Panc1 (cell line): ENCODE measurements at places on chromosomes 2 and 18. TPM values are rescaled to one million over a fixed set of nuclear protein-coding genes. Genes with fewer than 3 reads are reported as not detected.

DNA sequence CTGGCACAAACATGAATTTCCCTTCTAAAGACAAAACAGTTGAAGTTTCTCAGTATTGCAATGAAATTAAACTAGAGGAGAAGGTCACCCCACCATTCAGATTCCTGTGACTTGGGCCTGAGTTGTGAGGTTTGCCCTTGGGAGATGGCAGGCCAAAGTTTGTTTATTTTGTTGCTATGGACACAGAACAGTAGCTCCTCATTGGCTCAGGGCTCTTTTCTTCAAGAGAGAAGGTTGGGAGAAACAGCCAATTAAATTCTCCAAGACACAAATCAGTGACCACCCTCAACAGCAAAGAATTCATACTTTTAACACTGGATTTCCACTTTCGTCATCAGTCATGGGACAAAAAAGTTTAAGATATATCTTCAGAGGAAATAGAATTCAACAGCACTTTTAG lies at the start of gene FLACC1:
FLACC1 (minus strand) TSS at position 125 of the 400 bp plus-strand sequence. CDS start 5,941 bp downstream, outside the sequence.
- DNase-seq, result no peak

DNA sequence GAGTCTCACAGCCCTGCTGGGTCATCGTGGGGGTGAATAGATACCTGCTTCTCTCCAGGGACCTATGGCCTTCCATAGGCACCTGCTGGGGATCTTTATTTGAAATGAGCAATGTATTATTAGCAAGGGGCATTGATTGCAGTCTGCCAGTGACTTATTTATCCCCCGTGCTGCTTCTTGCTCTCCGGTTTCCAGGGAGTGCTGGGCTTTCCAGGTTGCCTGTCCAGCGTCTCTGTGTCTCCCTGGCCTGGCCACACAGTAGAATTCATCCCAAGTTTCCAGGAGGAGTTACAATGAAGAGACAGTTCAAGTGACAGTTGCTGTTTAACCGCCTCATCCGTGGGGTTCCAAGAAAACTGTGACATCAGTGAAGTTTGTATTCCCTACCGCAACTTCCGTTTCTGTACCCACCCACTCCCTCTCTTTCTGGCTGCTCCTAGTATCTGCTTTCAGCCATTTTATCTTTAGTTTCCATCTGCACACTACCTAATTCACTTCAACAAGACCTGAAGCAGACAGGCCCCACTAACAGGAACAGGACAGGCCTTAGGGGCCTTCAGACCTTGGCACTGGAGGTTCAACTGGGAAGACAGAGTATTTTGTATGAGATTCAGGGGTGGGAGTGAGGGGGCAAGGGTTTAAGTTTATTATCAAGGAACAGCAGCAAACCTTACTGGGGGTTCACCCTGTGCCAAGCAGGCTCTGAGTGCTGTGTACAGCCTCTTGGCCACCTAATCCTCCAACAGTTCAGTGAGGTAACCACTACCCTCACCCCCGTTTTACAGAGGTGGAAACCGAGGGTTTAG lies 134.8 kb downstream of the PRKCE start:
- DNase-seq, result no peak

DNA sequence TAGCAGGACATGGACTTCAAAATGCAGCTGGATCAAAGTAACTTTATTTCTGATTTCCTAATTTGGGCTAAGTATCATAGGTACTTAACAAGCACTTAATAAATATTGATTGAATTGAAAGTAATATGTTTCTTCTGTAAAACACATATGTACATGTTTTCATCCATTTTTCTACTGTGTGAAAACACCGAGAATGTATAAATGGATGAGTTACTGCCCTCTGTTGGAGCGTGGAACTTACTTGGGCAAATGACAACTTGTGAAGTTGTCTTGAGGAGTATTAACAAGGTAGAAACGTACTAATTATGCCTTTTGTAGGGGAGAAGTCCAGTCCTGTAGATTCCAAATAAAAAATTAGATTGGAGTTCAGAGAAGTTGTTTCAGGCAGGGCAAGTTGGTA lies 87.2 kb downstream of the PHLPP1 start:
- DNase-seq, result no peak

DNA sequence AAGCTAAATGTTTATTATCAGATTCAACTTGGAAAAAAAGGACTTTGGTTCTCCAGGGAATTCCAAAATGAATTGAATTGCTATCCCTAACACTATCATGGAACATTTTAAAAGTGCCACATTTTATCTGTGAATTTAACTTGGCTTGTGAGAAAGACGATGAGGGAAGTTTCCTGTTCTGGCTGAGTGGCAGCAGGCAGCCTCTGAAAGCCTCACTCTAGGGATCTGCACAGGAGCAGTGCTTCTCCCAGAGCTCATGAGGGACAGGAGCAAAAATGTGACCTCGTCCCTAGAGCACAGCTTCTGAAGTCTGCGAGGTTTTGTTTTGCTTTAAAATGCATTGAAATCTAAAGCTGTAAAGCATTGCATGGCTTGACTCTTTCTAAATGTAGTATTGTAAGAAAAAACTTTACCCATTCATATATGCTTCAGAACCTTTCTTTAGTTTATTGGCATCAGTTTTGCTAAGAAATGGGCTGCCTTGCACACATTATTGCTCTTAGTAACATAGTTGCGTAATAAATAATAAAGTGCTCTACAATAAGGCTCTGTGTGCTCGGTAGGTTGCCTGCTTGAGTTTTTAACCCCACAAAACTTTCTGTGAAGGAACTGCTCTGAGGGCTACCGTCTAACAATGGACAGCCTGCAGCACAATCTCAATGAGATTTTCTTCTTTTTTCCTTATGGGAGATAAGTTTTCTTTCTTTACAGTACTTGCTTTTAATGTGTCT lies 136.2 kb upstream of the CDCA7 start:
- no peak for DNase-seq

DNA sequence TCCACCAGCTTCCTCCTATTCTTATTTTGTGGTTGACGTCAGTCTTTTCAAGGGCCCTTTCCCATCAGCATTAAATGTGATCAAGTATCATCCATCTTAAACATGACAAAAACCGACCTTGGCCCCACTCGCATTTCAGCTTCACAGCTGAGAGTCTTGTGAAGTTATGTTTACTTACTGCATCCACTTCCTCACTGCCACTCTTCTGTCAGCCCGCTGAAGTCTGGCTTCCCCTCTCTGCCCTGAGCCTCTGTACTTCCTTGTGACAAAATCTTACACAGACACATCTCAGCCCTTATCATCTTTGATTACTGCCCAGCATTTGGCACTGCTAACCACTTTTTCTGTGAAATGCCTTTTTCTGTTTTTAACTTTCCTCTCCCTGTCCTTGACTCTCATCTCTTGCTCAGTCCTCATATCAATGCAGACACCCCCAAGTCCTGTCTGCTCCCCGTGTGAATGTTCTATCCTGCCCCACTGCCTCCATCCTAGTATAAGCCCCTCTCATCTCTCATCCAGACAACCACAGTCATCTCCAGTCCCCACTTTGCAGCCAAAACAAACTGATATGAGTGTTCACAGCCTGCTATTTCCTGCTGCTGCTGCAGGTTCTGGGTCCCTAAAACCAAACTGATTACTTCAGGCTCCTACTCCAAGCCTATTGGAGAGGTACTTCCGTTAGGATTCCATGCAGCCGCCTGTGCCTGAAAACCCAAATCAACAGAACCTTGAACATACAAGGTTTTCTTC lies 31.4 kb downstream of the FOSL2 start:
- no peak for DNase-seq

GRCh38 chr2:240386326-240386725 lies 49.1 kb upstream of the GPC1 start:
- DNase-seq, result no peak

DNA sequence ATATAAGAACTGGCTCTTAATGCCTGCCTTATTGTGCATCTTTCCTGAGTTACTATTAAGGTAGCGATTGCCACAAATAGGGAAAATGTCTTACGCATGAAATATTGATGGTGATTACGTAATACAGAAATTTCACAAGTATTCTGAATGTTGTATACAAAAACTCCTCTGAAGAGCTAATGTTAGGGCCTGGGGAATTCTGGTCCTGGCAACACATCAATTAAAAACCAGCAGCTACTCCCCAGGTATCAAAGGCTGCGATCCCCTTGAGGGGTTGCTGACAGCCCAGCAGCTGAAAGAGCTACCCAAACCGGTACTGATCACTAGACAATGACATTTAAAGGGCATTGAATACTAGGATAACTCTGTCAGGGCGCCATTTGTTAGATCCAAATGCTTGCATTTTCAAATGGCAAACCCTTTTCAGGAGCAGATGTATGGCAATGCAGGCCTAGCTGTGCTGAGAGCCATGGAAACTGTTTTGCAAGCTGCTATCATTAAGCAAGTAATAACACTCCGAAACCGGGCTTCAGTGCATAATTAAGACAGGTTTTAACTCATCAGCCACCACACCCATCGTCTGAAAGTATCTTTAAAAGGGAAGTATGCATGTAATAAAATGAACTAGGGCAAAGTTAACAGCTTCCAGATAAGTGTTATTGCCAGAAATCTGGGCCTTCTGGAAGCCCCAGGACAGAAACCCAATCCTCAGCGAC lies 78.4 kb downstream of the CLHC1 start:
- no peak for DNase-seq

DNA sequence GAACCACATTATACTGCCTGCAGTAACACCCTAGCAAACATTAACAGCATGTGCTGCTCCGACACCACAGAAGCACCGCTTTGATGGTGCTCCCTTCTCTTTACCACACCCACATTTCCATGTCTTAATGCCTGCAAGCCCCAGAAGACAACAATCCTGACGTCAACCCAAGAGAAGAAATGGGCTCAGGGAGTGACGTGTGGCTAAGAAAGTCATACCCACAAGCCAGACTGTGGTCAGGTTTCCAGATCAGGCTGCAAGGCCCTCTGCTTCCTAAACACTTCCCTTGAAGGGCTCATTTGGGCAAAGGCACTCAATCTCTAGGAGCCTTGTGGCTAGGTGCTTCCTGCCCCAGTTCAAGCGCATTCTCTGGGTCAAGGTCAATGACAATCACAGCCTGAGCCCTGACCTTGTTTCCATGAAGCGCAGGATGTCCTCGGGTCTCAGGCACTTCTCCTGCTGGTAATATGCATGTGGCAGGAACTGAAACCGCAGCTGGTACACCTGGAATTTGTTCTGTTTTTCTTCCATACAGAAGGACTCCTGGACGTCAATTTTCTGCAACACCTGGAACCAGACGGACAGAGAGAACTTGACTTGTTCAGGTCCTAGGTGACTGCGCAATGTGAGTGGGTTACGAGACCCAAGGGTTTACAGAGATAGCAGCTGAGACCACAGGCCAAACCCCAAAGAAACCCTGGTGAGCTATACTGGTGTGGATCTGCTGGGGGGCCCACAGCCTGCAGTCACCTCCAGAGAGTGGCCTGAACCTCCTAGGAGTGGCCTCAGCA lies 67.2 kb downstream of the POLR1A start:
- no peak for DNase-seq

- no peak for DNase-seq
These were observed 41.6 kb downstream of the NPPC start for GRCh38 chr2:231884438-231885140.

GRCh38 chr2:43269706-43270105 lies 43.3 kb upstream of the ZFP36L2 start:
- no peak for DNase-seq

DNA sequence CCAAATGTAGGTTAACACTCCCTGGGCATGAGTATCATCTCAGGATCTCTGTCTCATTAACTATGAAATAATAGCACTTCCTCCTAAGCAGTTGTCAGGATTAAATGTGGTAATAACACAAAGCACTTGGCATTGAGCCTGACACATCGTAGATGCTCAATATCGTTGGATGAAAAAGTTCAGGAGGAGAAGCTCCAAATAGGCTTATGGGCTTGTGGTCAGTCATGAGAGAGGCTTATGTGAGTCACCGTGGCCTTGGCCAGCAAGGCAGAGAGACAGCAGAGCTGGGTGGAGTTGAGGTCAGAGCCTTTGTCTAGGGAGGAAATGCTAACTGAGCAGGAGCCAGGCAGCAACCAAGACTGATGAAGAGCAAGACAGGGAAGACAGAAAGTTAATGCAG lies 68.3 kb upstream of the PPM1B start:
- no peak for DNase-seq

DNA sequence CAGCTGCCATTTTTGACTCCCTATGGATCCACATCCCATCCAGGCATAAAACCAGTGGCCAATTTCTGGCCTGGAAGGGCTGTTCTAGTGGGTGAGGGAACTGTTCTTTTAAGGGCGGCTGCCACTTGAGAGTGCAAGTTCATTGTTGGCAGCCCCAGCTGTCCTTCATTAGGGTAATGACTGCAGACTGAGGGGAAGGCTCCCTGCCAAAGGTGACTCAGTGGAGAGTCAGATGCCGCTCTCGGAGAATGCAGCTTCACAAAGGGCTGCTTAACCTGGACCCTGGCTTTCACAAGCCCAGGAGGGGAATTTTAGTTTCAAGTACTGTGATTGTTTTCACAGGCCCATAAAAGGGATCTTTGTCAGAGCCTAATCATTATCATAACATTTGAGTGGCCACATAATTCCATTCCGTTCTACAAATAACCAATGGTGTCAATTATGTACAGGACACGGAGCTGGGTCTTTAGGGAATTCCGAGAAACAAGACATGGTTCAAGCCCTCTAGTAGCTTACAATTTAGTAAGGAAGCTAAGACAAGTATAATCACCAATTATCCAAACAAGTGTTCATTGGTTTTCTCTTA lies 235.7 kb downstream of the CDCA7 start:
- DNase-seq, result peak; percentile 88

GRCh38 chr18:36872329-36872728 lies 43.4 kb downstream of the KIAA1328 start:
- no peak for DNase-seq

DNA sequence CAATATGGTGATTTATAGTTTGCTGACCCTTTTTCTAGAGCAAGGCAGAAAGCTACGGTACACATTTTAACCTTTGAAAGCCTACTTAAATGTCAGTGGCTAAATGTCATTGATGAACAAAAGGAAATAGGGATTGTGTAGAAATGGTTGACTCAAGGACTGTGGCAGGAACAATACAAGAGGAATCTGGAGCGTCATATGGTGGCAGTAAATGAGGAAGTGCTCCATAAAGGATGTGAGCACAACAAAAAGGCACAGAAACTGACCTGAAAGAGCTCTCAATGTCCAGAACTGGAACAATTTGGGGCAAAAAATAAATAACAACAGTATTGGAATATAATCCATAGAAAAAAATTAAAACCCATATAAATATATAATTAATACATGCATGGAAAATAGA lies 443.9 kb upstream of the VRK2 start:
- DNase-seq, result no peak

DNA sequence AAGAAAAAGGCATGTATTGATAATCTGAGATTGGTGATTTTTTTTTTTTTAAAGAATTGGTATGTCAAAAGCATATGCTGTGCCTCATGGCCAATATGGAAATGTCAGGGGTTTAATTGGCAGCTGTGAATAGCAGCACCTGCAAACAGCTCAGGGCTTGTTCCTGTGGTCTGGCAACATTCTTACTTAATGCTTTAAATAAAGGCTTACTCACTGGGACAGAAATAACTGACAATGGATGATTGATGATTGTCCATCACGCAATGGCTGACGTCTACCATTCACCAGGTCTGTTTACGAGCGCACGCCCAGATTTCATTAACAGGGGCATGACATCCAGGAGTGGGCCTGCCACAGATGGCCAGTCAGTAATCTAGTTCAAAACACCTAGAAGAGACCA lies 66.7 kb downstream of the ETAA1 start:
- DNase-seq, result no peak

GRCh38 chr2:45282646-45283045 lies 273.4 kb upstream of the SIX2 start:
- no peak for DNase-seq

Gene LAMA1
- total RNA-seq, result 0.03 TPM

Gene CCDC141
- total RNA-seq, result 0.10 TPM

Gene HOXD10
- total RNA-seq, result not detected

Gene LRATD1
- 0.05 TPM for total RNA-seq

Gene ANTXR1
- 132 TPM for total RNA-seq
